ENCODE measurements at places on chromosomes 5 and 9.

DNA sequence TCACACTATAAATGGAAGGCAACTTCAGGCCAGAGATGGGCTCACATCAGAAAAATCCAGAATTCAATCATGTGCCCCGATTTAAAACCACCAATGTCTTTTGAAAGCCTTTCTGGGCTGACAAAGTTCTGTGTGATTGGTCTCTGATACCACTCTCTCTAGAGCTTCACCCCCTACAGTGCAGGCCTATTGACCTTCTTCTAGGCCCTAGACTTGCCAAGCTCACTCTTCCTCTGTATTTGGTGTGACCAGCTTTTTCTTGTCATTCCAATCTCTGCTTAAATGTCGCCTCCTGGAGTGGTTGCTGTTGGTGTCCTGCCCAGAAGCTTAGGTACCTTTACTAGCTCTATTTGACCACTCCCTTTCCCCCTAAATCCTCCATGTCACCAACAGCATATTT is 78.7 kb downstream of the GCNT4 start:
- no peak for DNase-seq

- DNase-seq = no peak
Observed at GRCh38 chr5:104498281-104498680, 935.7 kb upstream of the NUDT12 start.

DNA sequence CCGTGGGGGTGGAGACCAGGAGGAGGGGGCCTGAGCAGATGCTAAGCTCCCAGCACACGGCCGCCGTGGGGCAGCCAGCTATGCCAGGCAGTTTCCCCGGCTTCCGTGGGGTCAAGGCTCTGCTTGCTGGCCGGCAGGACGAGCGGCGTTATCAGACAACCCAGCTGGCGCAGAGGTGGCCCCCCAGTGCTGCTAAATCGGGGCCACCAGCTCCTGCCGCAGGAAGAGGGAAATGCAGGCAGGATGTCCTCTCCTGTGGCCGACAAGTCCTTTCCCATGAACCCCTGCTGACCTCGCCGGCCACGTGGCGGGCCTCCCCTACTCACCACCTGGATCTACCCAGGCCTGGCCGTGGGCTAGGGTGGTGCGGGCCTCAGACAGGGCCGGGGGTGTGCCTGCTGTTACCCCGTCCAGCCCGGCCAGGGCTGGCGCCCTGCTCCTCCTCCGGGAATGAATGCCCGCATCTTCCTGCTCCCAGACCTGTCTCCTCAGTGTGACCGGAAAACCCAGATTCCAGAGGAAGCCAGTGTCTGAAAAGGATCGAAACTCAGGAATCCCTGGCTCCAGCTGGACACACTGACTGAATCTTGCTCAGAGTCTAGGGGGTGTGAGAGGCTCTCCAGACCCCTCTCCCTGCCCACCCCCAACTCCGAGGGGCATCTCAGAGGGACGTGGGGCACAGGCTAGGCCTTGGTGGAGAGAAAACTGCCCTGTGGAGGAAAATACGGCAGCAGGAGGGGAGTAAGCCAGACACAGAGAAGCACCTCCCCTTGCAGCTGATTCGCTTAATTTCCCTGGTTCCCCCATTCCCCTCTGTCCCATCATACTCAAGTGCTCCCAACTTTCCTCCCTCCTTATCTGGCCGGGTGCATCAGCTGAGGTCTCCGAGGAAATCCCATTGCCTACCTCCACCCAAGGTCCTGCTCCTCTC is 3.9 kb downstream of the FLT4 start:
- DNase-seq = no peak

- no peak for DNase-seq
Observed at GRCh38 chr5:151523335-151523734, 67.8 kb downstream of the FAT2 start.

DNA sequence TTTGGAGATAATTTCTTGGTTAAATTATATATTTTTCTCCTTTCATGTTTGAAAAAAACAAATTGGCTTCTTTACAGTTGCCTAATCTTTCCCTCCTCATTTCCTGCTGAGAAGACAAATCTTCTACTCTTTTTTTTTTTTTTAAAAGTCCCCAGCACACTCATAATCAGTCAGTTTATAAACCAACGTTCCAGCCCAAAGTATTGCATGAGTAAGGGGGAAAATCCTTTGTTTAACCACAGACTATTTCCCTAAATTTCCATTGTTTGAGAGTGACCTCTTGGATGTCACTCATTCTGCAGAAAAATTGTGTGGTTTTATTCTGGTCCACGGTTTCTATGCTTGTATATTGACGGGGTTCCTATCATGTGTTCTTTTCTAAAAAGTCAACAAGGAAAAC is 55.1 kb upstream of the TLR4 start:
- no peak for DNase-seq

DNA sequence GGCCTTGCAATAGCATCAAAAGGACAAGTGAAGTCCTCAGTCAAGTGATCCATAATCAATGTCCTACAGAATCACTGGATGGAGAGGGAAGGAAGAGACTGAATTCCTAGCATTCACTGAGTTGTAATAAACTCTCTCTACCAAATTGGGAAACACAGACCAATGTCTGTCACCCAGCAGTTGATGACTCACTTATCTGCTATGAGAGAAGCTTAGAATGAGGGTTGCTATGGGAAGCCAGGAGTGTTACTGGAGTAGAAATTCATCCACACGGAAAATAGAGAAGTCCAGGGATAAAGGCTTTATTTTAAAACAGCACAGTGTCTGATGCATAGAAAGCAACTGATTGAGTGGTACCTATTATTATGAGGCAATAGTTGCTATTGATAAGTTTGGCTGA is 407.4 kb downstream of the BRINP1 start:
- DNase-seq = no peak

DNA sequence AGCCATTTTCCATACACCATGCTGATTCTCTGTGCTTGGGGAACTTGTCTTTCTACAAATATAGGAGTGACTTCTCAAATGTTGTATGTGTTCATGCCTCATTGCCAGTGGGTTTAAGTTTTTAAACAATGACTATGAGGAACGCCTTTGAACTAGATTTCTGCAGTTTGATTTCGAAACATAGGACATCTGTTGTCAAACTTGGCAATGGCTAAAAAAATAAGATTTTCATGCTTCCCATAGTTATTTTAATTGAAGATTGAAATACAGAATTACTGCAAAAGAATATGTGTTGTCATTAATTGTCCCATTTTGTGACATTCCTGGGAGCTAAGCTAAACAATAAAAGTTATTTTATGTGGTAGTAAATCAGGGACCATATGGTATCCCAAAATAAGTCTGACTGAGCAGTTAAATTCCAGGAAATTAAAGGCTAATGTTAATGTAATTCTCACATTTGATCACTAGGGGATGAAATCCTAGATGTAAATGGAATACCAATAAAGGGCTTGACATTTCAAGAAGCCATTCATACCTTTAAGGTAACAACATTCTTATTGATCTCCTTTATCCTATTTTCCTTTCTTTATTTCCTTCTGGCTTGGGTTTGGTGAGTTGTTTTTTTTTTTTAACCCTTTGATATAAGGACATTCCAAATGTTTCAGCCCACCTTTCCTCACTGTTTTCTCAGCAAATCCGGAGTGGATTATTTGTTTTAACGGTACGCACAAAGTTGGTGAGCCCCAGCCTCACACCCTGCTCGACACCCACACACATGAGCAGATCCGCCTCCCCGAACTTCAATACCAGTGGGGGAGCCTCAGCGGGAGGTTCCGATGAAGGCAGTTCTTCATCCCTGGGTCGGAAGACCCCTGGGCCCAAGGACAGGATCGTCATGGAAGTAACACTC is 116.7 kb downstream of the GOLPH3 start:
- DNase-seq = no peak

- no peak for DNase-seq
Observed at GRCh38 chr5:154444556-154445421, 1.0 kb upstream of the SAP30L start.

DNA sequence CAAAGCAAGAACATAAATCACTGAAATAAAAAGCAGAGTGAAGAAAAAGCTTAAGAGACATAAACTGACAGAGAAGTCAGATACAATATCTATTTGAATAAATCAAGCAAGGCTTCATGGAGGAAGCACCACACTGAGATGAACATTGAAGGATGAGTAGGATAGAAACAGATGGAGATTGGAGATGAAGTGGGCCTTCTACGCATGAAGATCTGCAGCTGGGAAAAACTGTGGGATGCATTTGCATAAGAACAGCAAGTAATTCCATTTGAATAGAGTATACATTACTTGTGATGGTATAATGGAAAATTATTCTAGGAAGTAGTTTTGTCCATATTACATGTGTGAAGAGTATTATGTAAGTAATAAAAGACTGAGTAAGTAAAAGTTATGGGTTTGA is 16.5 kb downstream of the NMUR2 start:
- DNase-seq = no peak

DNA sequence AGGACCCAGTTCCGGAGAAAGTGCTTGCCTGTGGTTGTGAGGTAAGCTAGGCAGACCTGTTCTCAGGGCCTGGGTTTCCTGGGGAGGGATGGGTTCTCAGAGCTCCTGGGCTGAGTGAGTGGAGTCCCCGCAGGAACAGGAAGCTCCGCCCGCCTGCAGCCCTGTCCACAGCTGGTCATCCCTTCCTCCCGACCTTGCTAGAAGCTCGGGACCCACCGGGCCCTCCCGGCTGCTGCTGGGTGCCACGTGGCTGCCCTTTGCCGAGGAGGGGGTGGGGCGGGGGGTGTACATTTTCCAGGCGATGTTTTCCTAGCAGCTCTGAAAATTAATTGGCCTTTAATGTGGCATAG is 198.1 kb downstream of the C9orf50 start:
- DNase-seq = no peak
